ENCODE measurements at places on chromosomes 11 and 22.

- DNase-seq: peak; percentile 17
Observed at GRCh38 chr11:111021131-111021530, 224.4 kb upstream of the POU2AF2 start.

DNA sequence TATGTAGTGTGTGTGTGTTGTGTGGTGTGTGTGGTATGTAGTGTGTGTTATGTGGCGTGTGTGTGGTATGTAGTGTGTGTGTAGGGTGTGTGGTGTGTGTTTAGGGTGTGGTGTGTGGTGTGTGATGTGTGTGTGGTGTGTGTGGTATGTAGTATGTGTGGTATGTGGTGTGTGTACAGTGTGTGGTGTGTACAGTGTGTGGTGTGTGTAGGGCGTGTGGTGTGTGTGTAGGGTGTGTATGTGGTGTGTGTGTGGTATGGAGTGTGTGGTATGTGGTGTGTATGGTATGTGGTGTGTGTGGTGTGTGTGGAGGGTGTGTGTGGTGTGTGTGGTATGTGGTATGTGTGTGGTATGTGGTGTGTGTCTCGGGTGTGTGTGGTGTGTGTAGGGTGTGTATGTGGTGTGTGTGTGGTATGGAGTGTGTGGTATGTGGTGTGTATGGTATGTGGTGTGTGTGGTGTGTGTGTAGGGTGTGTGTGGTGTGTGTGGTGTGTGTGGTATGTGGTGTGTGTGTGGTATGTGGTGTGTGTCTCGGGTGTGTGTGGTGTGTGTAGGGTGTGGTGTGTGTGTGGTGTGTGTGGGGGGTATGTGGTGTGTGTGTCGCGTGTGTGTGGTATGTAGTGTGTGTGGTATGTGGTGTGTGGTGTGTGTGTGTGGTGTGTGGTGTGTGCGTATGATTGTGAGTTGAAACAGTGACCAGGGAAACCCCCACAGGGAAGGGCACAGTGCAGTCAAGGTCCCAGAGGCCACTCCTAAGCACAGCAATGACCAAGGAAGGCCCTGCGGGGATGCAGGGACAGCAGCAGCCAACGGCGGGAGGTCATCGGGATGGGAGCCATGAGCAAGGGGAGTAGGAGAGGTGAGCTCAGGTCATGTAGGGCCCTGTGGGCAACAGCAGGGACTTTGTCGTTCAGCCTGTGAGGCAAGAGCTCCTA, 2.9 kb upstream of the PPP6R2 start:
- DNase-seq: peak; percentile 43

- DNase-seq: peak; percentile 84
Observed at GRCh38 chr22:35630387-35630793, 13.3 kb upstream of the MB start.

- DNase-seq: no peak
Observed at GRCh38 chr11:116537709-116538108, 235.1 kb downstream of the BUD13 start.

- no peak for DNase-seq
Observed at GRCh38 chr11:47171061-47171838, 5.4 kb downstream of the ARFGAP2 start.

GRCh38 chr11:102591160-102591718, 33.9 kb downstream of the MMP20 start:
- DNase-seq: no peak

GRCh38 chr22:23837911-23838680, 710 bp downstream of the DERL3 start:
- no peak for DNase-seq

- DNase-seq: no peak
Observed at GRCh38 chr11:91813263-91813662, 411.4 kb upstream of the FAT3 start.

DNA sequence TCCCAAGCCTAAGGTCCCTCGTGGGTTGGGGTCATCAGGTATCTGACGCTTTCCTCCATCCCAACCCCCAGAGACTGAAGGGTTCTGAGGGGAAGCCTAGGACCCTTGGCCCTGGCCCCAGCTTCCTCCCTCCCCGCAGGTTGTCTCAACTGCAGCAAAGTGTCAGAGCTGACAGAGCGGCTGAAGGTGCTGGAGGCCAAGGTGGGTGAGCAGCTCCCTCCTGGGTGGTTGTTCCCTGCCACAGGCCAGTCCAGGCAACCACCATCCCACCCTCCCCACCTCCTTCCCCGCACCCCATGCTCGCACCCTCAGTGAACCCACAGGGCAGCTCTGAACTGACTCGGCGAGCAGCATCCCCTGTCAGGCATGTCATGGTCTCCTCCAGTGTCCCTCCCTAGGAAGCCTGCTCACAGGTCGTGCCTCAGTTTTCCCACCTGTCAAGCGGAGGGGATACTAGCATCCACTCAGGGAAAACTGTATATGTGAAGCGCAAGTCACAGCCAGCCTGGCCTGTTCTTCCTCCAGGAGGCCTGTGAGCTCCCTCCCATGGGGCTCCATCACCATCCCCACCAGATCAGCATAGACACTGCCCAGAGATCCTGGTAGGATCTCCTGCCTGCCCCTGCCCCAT, 20.8 kb downstream of the EMID1 start:
- no peak for DNase-seq

GRCh38 chr11:88849368-88849767, 216.4 kb downstream of the GRM5 start:
- no peak for DNase-seq

GRCh38 chr11:64637334-64638017, 46.5 kb downstream of the SLC22A12 start:
- no peak for DNase-seq

DNA sequence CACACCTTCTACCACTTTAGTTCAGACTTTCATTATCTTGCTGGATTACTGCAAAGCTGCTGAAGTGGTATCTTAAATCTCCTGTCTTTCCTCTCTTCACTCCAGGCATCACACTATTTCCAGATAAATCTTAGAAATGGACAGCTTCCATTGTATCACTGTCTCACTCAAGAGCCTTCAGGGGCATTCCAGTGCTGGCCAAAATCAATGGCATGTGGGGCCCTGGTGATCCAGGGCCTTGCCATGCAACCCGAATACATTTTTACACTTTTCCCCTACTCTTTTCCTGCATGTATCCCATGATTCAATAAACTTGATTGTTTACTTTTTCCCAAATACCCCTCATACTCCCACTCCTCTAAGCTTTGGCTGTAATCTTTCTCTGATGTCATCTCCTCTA, 39.4 kb upstream of the DEUP1 start:
- no peak for DNase-seq

- no peak for DNase-seq
Observed at GRCh38 chr11:86930957-86931547, 24.1 kb downstream of the FZD4 start.

DNA sequence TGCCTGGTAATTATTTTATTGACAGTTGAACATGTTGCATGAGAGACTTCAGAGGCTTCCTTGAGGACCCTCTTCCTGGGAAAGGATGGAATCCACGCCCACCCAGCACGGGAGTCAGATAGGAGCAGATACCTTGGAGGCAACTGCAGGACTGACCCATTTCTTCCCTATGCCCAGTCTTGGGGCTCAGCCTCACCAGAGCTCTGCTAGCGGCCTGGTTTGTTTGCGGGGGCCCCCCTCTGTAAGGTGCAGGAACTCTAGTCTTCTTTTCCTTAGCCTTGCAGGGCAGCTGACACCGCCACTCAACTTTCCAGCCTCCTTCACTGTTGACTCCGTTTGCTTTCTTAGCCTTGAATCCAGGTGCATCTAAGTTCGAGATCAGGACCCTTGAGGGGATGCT, 1032.8 kb downstream of the BRD1 start:
- no peak for DNase-seq

GRCh38 chr22:50656122-50657070, 16.2 kb upstream of the SHANK3 start:
- peak; percentile 81 for DNase-seq

DNA sequence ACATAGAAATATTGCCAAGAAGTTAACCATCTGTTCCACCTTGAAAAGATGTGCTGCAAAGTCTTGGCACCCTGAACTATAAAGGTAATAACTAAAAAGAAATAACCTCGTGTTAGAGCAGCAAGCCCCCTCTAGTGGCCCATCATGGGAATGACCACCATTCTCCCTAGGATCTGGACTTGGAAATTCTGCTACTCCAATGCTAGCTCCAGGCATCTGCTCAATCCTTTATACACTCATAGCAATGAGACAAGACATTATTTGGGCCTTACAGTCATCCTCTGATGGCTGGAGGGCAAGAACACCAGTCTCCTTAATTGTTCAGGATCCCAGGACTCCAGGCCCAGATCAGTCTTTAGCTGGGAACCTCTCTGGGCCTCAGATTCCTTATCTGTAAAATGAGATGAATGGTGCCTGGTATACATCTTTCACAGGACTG, 76.0 kb downstream of the CWC15 start:
- peak; percentile 23 for DNase-seq

DNA sequence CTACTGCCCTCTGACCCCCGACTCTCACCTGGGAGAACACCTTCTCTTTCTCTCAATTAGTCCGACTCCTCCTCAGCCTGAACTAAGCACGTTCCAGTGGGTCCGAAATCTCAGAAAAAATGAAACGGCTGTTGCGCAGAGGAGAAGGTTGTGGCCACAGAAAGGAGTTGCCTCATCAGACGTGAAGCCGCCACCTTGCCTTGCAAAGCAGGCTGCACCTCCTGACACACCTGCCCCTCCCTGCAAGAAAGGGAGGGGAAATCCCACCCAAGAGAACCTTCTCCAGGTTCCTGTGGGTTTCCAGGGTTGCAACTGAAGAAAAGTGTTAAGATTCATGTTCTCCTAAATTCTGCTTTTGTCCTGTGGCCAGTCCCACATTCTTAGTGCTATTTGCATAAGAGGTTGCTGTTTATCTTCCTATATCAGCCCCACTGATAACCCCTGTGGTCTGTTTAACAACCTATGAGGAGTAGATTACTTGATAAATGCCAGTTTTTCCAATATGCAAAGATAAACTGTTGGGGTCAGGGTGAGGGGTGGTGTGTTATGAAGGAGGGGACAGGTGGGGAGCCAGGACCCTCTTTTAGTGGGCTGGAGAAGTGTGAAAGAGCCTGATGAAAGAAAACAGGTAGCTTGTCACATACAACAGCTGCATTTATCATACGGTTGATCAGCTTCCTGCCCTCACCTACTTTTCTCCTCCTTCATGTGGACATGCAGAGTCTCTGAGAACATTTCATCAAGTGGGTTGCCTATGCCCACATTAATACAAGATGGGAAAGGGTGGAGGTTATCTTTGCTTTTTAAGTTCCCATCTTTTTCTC, 18.2 kb downstream of the ZBTB16 start:
- DNase-seq: no peak

DNA sequence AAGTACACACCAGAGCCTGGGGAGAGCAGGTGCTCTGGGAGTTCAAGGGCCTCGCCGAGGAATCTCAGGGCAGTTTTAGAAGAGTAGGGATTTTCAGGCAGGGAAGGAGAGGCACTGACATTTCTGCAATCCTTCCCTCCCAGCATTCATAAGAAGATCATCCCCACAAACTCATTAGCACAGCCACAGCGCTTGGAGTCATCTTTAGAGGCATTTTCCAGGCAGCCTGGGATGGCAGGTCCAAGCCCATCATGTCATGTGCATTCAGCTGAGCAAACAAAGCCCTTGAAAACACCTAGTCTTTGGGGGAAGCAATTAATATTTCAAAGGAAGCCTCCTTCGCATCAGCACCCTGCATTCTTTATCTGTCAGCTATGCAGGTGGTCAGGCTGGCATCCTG, 43.8 kb downstream of the MAP6 start:
- no peak for DNase-seq

- no peak for DNase-seq
Observed at GRCh38 chr22:43118953-43119458, 8.5 kb downstream of the BIK start.

- DNase-seq: no peak
Observed at GRCh38 chr11:28072321-28072720, 35.6 kb downstream of the KIF18A start.

DNA sequence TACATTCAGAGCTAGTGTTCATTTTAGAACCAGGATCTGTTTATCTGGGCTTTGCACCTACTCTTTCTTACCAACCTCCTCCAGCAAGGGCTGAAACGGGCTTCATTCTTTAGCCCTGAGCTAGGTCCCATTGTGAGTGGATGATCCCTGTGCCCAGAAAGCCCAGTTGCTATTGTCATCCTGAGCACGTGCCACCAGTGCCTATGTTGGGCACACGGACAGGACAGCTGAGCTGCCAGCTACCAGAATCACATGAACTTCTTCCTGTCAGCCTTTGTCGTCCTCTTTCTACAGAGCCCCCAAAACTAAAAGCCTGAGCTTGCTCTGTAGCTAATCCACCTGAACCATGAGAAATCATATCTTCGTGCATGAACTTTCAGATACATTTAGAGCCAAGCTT, 74.4 kb upstream of the NTM start:
- no peak for DNase-seq

DNA sequence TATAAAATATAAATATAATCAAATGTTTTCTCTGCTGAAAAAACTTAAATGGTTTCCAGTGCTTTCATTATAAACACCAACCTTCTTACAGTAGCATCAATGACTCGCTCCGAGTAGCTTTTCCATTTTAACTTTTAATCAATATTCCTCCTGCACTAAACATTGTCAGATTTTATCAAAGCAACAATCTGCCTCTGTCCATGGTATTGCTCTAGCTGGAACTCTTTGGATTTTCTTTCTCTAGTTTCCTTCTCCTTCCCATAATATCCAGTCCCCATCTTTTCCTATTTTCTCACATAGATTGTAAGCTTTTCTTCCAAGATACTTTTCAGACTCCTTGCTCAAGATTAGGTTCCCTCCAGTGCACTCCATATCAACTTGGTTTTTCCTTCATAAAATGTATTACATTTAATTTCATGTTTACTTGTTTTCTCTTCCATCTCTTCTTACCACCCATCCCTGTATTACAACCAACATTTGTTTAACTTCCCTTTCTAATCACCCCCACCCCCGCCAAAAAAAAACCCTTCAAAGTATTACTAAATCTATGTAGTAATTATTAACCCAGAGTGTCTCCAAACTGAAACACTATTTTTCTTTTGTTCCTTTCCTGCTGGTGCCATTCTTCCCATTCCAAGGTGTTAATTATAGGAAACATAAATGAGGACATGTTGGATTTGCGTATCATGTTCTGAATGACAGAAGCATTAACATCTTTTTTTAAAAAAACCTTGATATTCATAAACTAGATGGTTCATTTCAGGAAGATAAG, 716.5 kb downstream of the NELL1 start:
- DNase-seq: no peak

DNA sequence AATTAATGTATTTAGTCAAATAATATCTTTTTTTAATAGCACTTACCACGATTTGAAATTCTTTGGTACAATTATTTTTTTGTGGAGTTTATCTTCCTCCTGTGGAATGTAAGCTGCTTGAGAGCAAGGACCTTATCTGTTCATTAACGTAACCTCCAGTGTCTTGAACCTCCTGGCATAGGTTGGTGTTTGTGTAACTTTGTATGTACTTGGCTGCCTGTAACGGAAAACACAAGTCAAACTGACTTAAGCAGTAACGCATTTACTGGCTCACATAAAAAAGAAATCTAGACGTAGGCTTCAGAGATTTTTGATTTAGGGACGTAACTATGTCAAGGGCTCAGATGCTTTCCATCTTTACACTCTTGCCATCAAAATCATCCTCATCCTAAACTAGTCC, 56.1 kb downstream of the ARHGEF12 start:
- no peak for DNase-seq

DNA sequence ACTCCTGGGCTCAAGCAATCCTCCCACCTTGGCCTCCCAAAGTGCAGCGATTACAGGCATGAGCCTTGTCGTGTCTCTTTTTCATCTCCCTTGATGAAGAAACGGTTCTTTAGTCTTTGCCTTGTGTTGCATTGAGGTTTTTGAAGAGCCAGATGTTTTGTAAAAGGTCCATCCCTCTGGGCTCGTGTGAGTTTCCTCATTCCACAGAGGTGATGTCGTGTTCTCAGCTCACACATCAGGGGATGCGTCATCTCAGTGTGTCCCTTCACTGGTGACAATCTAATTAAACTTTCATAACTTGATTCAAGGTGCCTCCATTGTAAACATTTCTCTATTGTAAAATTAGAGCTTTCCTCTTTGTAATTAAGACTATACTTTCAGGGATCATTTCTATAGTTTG, 29.7 kb upstream of the TEF start:
- no peak for DNase-seq

All from MG63 (cell line).